ENCODE measurements at places on chromosomes 2 and 18. TPM values are rescaled to one million over a fixed set of nuclear protein-coding genes. Genes with fewer than 3 reads are reported as not detected.

DNA sequence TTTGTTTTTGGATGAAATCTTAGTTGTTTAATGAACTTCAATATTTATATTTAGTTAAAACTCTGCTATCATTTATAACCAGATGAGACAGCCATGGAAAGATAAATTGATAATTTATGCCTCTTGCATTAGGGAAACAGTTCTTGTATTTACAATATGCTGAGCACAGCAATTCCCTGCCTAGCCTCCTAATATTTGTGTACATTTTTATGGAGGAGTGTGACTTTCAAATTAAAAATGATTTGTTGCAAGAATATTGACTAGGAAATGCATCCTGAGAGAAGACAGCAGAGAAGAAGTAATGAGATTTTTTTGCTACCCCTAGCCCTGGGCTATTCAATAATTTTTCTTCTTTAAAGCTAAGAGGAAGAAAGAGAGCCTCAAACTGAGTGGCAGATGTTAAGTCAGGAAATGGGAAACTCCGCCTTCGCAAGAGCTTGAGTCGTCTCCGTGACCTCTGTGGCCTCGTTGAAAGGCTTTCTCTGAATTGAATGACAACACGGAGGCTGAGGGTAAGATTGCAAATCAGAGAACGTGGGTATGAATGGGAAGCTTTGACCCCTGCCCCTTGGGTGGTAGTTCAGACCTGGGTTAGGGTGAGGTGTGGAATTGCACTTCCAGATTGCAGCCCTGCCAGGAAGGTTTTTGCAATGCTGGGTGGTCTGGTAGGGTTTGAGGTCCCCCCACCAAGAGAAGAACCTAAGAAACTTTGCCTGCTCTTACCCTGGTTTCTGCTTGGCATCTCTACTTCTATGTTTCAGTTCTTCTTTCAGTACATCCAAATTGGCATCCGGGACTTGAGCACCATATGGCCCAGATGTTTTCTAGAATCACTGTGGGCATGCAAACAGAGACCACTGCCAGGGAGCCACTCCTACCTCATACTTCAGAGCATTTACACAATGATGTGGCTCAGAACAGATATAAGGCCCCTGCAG is 210.3 kb upstream of the RBMS1 start:
- no peaks in the 10 kb centered on the region for H3K36me3 ChIP-seq
- H3K27ac ChIP-seq, result no peak overlapping the region
- DNase-seq, result no peak
- H3K4me3 ChIP-seq, result no peak overlapping the region
- H3K4me1 ChIP-seq, result no peaks in the 10 kb centered on the region

DNA sequence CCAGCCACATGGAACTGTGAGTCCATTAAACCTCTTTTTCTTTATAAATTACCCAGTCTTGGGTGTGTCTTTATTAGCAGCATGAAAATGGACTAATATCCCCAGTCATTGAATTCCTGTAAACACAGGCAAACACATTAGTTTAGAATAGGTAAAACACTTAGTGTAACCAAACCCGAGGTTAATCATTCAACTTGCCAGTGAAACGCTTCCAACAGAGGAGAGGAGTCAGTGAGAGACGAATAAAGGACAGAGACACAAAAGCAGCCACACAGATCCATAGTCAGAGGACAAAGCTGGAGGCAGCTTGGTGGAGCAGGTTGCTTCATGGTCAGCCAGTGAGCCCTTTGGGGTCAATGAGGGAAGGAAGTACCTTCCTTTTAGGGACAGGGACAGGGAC is 348.1 kb downstream of the TGIF1 start:
- no peaks in the 10 kb centered on the region for H3K36me3 ChIP-seq
- no peak overlapping the region for H3K27ac ChIP-seq
- H3K4me3 ChIP-seq, result no peak overlapping the region
- no peak for DNase-seq
- H3K27me3 ChIP-seq, result no peaks in the 10 kb centered on the region

Gene IL18R1
- 11.0 TPM for total RNA-seq

Gene SLC11A1
- total RNA-seq, result 56.1 TPM

GRCh38 chr2:201298462-201299052 is 38.2 kb downstream of the CASP8 start:
- H3K4me1 ChIP-seq, result no peaks in the 10 kb centered on the region
- H3K27me3 ChIP-seq, result no peaks in the 10 kb centered on the region
- no peak for DNase-seq
- H3K36me3 ChIP-seq, result no peaks in the 10 kb centered on the region
- no peak overlapping the region for H3K4me3 ChIP-seq

DNA sequence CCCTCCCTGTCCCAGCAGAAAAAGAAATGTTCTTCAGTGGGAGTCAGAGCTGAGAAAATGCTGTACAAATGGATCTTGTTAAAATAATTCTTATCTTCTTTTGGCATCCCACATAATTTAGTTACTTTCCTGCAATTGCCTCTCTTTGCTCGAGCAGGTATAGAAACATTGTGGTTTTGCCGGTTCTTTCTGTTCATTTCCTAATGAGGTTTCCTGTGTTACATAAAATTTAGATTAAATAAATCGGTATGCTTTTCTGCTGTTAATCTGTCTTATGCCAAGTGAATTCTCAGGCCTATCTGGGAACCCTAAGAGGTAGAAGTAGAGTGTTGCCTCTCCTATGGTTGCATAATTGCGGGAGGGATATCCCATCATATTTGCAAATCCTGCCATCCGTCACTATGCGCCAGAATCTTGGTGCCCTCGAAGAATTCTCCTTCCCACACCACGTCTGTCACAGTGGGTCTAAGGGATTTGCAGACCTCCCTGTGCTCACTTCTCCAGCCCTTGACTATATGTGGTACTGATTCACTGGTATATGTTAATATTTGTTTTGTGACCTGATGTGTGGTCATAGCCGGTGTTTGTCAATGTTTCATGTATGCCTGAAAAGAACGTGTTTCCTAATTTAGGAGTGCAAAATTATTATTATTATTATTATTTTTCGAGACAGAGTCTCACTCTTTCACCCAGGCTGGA is 12.2 kb upstream of the HDAC4 start:
- no peaks in the 10 kb centered on the region for H3K36me3 ChIP-seq
- no peaks in the 10 kb centered on the region for H3K4me1 ChIP-seq
- H3K27ac ChIP-seq, result no peak overlapping the region
- no peak overlapping the region for H3K4me3 ChIP-seq
- no peak for DNase-seq
- no peaks in the 10 kb centered on the region for H3K27me3 ChIP-seq

DNA sequence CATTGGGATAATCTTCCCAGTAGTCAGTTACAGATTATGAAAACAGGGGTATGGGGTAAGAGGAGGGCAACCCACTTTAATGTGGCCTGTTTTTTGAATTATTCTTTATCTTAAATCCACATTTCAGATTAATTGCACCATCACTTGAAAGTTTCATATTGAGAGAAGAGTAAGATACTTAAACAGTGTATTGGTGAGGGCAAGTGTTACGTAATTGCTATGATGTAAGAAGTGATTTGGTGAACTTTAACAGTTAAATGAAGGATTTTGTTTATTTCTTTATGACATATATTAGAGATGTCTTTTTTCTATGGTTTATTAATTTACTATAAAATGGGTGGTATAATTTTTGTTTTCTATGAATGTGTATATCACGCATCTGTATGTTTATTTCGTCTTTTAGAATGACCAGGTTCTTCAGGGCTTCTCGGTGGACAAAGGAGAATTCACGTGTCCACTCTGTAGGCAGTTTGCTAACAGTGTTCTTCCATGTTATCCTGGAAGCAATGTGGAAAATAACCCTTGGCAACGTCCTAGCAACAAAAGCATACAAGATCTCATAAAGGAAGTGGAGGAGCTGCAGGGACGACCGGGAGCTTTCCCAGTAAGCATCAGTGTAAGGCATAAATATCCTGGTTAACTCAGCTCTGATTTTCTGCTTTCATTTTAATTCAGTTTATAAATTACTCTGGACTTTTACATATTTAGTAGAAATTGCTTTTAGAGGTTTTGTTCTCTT is 171.2 kb upstream of the MYO3B start:
- no peaks in the 10 kb centered on the region for H3K27me3 ChIP-seq
- H3K27ac ChIP-seq, result no peak overlapping the region
- H3K4me1 ChIP-seq, result no peaks in the 10 kb centered on the region

Gene HDAC4
- total RNA-seq, result 50.7 TPM
